SK-N-SH (cell line): ENCODE measurements at places on chromosomes 7 and 10.
A peak's percentile ranks its signal among the peaks of the same experiment; 100 is the strongest.

DNA sequence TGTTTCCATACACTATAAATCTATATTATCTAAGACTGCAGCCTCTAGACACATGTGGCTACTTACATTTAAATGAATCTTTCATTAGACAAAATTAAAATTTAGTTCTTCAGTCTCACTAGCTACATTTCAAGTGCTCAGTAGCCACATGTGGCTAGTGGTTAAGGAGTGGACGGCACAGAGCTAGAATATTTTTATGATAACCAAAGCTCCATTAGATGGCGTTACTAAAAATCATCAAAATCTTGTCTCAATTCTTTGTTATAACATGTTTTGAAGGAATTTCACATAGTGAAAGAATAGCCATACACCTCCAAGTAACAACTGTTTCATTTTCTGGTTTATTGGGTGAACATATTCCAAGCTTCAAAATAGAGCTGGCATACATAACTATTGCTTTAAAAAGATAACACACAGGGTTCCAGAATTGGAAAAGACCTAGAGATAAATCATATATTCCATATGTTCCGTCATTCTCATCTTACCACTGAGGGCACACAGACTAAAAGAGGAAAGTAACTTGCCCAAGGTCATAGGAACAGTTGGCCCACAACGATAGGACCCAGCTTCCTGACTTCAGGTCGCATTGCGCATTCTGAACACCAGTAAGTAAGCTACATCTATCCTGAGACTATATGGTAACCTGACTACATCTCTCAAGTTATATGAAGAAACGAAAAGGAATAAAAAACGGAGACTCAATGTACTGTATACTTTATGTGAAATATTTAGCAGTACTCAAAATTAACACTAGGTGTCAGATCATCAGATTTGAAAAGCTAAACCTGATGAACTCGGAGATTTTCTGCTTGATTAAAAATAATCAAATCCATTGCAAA, 66.6 kb downstream of the CAV1 start:
- DNase-seq, result peak; percentile 11
- H3K36me3 ChIP-seq, result no peaks in the 10 kb centered on the region
- H3K4me1 ChIP-seq, result peaks cover 5% of the 10 kb centered on the region
- 0 out of 2 replicates have a peak overlapping the region, but pooled peaks have one; percentile 8 for H3K27ac ChIP-seq

GRCh38 chr10:131099028-131099726, 212.3 kb downstream of the TCERG1L start:
- no peak overlapping the region for H3K4me3 ChIP-seq
- H3K27me3 ChIP-seq, result no peaks in the 10 kb centered on the region
- DNase-seq, result peak; percentile 70
- no peaks in the 10 kb centered on the region for H3K36me3 ChIP-seq
- H3K4me1 ChIP-seq, result peaks cover 24% of the 10 kb centered on the region; the same call in 1 of the 2 replicates

DNA sequence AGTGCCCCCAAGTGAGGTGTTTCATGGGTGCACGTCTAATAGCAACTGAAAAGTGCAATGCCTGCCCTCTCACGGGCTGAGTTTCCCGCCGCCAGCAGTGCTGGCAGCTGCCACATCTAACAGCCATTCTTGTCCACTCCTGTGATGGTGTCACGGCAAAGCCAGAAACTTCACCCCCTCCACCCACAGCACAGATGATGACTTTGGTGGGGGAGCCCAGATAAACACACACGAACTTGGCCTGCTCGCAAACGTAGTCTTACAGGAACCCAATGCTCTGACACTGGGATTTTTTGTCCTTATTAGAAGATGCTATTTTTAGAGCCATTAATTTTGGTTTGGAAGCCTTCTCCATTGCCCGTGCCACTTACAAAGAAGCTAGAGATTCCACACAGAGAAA, 26.7 kb downstream of the CPXM2 start:
- H3K27ac ChIP-seq, result no peak overlapping the region
- H3K27me3 ChIP-seq, result no peaks in the 10 kb centered on the region
- no peaks in the 10 kb centered on the region for H3K4me1 ChIP-seq
- no peak for DNase-seq

- H3K27ac ChIP-seq, result no peak overlapping the region
- no peaks in the 10 kb centered on the region for H3K36me3 ChIP-seq
- H3K4me3 ChIP-seq, result no peak overlapping the region
- H3K4me1 ChIP-seq, result no peaks in the 10 kb centered on the region
Observed at GRCh38 chr7:42183547-42183946, 53.5 kb downstream of the GLI3 start.

DNA sequence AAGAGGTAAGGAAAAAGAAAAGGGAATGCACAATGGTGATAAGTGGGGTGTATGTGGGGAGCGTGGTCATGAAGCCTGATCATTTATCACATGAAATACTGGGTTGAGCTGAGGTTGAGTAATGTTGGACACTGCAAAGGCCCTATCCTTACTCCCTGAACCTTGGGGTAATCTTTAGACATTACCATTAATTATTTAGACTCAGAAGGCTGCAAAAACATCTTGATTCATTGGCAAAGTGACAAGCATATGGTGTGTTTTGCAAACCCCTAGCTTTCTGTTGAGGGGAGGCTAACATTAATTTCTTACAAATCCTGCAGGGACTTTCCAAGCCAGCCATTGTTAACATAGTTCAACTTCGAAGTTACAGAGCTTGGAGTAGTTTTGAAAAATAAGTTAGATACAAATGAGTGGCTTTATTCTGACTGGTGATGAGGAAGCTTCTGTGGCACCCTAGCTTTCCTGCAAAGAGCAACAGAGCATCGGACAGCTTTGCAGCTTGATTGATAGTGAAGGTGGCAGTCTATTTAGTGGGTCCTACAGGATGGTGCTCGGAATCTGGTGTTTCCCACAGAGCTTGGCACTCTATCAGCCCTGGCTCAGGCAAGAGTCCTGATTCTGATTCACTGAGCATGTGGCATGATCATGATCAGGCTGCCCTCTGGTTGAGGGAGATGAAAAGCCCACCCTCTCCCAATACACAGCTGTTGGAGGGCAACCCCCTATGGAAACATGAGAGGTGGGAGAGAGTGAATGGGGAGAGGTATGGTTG, 153.7 kb upstream of the NPVF start:
- no peak for DNase-seq
- H3K27ac ChIP-seq, result no peak overlapping the region
- no peaks in the 10 kb centered on the region for H3K36me3 ChIP-seq

DNA sequence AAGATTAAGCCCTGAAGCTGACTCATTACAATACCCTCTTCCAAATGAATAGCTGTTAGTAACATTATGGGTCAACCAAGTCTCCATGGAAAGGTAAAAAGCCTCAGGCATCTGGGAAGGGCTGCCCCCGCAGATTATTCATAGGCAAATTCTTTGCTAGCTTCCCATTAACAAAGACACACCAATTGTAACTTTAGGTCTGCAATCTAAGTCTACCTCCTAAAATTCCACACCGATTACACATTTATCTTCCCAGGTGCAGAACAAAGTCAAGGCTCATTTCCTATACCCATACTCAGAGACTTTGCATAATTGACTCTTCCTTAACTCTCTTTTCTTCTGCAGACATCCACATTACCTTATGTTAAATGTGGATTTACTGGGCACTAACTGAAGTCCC, 826.3 kb upstream of the MBL2 start:
- H3K36me3 ChIP-seq, result no peaks in the 10 kb centered on the region
- no peak for DNase-seq
- H3K4me3 ChIP-seq, result no peak overlapping the region
- H3K4me1 ChIP-seq, result no peaks in the 10 kb centered on the region

DNA sequence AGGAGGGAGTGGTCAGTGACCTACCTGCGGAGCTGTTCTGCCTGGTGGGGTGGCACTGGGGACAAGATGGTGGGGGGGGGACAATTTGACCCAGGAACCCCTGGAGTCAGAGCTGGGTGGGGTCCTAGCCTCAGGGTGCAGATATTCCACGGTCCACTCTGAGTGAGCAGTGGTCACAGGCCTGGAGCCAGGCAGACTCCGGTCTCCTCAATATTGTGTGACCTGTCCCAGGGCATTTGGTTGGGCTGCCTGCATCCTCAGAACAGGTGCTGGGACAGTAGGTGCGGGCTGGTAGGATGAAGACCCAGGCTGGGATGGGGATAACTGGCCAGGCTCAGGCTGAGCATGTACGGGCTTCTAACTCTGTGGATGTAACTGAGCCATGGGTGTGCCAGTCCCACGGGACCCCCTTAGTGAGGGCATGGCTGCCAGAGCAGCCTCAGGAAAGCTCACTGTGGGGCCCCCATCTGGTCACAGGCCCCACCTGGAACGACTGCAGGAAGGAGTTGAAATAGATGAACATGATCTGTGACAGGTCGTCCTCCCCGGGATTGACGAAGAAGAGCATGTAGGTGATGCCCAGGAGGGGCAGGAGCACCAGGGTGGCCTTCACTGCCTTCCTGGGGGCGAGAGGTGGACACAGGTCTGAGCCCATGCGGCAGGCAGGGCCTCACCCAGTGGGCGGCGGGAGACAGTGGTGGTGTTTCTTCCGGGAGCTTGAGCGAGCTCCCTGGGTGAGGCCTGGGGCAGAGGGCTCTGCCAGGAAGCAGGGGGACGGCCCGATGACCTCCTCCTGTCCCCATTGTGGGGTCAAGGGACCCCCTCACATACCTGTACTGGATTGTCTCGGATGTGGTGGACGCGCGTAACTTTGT, 26.9 kb downstream of the CRHR2 start:
- DNase-seq, result no peak
- H3K36me3 ChIP-seq, result no peaks in the 10 kb centered on the region
- H3K27ac ChIP-seq, result no peak overlapping the region

- H3K27ac ChIP-seq, result no peak overlapping the region
- no peaks in the 10 kb centered on the region for H3K27me3 ChIP-seq
- no peak for DNase-seq
- no peaks in the 10 kb centered on the region for H3K4me1 ChIP-seq
Observed at GRCh38 chr7:11557627-11558026, 274.4 kb downstream of the THSD7A start.

DNA sequence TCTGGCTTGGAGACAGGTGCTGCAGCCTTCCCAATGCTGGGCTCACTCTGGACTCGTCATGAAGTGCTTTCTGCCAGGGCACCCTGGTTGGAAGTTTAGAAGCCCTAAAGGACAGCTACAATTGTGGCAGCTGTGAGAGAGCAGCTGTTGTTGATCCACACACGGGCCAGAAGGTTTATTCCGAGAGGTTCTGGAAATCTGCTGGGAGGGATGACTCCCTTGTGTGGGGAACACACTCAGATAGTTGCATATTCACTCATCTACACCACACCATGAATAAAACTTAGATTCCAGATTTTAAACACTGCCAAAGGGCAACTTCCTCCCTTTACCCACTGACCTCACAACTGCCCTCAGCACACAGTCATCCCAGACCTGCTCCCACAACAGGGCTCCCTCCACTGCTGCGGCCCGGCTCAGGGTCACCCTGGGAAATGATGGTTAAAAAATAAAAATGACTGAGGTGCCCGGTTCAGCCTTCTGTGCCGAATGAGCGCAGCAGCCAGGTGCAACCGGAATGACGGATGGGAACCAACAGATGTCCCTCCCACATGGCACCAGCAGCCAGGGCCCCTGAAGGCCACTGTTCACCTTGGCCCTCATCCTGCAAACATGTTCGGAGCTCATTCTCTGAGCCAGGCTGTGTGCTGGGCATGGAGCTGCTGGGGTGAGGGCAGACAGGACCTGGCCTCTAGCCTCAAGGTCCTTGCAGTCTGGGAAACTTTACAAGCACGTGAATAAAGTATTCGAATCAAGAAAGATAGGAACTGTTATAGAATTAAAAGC, 40.2 kb downstream of the ASB13 start:
- DNase-seq, result no peak
- no peak overlapping the region for H3K4me3 ChIP-seq
- H3K27me3 ChIP-seq, result no peaks in the 10 kb centered on the region
- no peaks in the 10 kb centered on the region for H3K36me3 ChIP-seq

DNA sequence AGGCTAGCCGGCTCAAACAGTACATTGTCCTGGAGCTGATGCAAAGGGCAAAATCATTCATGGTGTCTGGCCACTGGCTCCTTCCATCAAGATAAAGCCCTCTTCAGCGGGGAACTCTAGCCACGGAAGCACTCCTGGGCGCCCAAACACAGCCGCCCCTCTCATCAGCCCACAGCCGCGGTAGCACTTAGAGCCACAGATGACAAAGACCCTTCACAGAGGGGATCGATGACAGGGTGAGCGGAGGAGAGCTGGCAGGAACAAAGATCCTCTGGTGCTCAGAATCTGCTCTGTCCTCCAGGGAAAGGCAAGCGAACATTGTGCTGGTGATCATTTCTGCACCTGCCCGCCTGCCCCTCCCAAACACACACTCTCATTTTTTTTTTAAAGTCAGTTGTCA, 222.2 kb upstream of the NRP1 start:
- no peak for DNase-seq
- H3K27ac ChIP-seq, result no peak overlapping the region
- H3K4me1 ChIP-seq, result peaks cover 3% of the 10 kb centered on the region; the same call in 1 of the 2 replicates
- no peaks in the 10 kb centered on the region for H3K27me3 ChIP-seq
- H3K4me3 ChIP-seq, result no peak overlapping the region

GRCh38 chr7:2004841-2005725, 227.7 kb downstream of the MAD1L1 start:
- no peak overlapping the region for H3K4me3 ChIP-seq
- no peaks in the 10 kb centered on the region for H3K36me3 ChIP-seq
- H3K4me1 ChIP-seq, result peaks cover 81% of the 10 kb centered on the region; the same call in 1 of the 2 replicates
- no peak for DNase-seq

DNA sequence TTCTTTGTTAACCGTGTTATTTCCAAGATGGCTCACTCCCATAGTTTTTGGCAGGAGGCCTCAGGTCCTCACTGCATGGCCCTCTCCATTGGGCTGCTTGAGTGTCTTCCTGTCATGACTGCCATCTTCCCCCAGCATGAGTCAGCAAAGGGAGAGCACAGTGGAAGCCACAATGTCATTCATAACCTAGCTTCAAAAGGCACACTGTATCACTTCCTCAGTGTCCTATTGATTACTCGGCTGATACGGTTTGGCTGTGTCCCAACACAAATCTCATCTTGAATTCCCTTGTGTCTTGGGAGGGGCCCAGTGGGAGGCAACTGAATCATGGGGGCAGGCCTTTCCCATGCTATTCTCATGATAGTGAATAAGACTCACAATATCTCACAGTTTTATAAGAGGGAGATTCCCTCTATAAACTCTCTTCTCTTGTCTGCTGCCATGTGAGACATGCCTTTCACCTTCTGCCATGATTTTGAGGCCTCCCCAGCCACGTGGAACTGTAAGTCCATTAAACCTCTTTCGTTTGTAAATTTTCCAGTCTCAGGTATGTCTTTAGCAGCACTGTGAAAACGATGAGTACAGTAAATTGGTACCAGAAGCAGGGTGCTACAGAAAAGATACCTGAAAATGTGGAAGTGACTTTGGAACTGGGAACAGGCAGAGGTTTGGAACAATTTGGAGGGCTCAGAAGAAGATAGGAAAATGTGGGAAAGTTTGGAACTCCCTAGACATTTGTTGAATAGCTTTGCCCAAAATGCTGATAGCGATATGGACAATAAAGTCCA, 106.5 kb downstream of the PRLHR start:
- H3K36me3 ChIP-seq, result no peaks in the 10 kb centered on the region
- H3K27ac ChIP-seq, result no peak overlapping the region
- H3K4me1 ChIP-seq, result no peaks in the 10 kb centered on the region
- no peak overlapping the region for H3K4me3 ChIP-seq

DNA sequence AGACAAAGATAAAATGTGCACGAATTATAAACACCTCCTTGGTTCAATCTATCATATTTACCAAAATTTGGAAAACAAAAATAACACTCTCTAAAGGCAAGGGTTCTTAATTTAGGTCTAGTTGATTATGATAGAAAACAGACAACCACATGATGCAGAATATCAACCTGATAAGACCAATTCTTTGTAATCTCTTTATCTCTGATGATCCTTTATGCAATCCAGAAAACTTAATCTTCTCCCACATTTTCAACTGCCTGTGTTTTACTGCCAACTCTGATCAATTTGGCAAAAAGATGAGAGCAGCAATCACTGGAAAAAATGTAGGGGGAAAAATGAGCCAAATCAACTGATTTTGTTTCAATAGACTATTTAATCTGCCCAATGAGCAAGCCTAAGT, 148.5 kb downstream of the LRRN3 start:
- peak; percentile 12 for DNase-seq
- no peaks in the 10 kb centered on the region for H3K27me3 ChIP-seq
- peaks cover 12% of the 10 kb centered on the region; the same call in 1 of the 2 replicates for H3K4me1 ChIP-seq
- peak overlapping the region; percentile 33; the same call in 1 of the 2 replicates for H3K4me3 ChIP-seq
